ENCODE measurements at places on chromosomes 12 and 14.

- DNase-seq: no peak
Measured at GRCh38 chr12:4193821-4194220, 79.7 kb upstream of the CCND2 start.

DNA sequence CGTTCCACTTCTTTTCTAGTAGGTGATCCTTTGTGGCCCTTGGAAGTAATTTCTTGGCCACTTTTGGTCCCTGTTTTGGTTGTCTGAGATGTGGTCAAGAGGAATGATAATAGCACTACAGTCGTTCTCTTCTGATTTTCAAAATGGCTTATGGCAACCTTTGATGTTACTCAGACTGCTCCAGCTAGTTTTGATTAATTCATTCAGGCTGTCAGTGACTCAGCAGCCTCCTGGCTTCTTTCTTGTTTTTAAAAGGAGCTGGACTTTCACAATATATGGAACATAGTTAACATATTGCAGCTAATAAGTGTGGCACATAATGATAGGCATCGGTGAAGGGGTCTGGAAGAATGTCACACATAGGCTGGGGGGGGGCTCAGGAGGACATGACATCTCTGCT, 47.3 kb downstream of the WDR20 start:
- DNase-seq: no peak

DNA sequence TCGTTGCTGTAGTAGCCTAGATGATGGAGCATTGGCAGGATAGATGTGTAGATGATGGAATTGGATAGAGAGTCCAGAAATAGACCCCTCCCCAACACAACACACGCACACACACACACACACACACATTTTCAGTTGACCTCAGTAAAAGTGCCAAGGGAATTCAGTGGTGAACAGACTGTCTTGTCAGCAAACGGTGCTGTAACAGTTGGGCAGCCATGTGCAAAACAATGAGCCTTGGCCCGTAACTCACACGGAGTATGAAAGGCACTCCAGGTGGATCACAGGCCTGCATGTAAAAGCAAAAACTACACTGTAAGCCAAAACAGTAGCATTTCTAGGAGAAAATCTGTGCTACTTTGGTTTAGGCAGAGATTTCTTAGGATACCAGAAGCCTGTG, 87.8 kb downstream of the DDX51 start:
- peak; percentile 44 for DNase-seq

DNA sequence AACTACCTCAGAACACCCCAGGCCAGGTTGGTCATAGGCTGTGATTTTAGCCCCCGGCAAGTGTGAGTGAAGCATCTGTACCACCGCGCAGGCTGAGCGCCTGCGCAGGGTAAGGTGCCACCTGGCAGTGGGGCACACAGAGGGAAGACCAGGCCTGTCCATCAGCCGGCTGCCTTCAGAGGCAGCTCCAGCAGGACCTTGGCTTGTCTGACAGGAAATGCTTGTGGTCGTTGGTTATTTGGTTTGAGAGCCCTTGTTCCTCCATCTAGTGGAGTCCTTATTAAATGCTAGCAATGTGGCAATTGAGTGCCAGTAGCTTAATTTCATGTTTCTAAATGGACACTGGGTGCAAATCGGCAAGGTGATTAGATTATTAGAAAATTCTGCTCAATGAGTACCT, 27.5 kb downstream of the SLC25A29 start:
- no peak for DNase-seq

DNA sequence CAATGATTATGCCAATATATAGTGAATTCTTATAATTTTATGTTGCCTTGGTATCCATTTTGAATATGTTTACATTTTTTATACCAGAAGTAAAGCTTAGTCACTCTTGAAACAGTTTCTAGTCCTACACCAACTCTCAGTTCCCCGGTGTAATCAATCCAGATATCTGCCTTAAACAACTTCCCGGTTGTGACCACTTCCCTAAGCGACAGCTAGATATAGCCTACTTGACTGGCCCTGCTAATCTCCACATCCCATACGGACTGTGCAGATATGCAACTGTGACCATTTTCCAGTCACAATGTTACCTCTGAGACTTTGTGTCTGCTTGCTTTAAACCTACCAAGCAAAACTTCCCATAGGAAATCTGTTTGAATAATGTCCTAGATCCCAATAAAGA, 1551.5 kb upstream of the SEL1L start:
- DNase-seq: no peak

GRCh38 chr12:102232446-102232845, 34.8 kb upstream of the PMCH start:
- DNase-seq: no peak

DNA sequence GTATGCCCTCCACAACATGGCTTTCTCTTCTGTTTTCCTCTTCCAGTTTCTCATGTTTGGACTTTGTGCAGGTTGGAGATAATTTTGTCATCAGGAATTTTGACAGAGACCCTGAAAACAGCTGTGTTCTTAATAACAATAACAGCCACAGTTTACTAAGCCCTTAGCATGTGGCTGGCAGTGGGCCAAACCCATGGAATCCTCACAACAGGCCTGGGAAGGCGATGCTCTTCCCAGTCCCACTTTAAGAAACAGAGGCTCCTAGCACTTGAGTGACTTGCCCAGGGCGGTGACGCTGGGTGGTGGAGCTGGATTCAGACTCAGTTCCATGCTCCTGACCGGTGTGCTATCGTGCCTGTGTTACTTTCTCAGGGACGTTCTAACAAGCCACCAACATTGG, 20.1 kb upstream of the PLEKHG3 start:
- DNase-seq: no peak

GRCh38 chr12:64088431-64089349, 133.4 kb downstream of the KICS2 start:
- peak; percentile 95 for DNase-seq

DNA sequence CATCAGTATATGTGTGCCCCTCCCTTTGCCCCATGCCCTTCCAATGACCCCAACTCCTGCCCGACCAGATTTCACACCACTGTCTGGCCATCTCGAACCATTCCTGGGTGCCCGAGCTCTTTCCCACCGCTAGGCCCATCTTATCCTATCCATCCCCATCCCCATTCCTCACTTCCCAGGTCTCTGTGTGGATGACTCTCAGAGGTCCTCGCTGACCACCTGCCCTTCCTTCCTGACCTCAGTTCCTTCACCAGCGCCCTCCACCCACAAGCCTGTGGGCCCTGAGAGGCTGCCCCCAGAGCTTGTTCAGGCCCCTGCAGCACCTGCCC, 49.1 kb downstream of the CYP46A1 start:
- DNase-seq: no peak

- no peak for DNase-seq
Measured at GRCh38 chr12:109706747-109707469, 6.7 kb upstream of the FAM222A start.

DNA sequence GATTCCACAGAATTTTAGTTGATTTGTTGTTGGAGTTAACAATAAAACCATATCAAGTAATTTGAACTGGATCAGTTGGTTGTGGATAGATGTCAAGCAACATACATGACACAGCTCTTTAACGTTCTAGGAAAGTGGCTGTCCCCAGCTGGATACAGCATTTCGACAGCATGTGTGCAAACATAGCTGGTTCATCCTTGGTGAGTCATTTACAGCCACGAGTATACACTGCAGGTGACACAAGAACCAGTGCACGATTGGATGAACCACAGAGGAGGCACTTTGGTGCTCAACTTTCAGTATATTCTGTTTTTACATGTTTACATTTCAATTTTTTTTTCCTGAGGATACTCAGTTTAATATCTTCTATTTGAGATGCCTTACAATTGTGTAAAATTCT, 242.4 kb downstream of the TMEM117 start:
- no peak for DNase-seq

GRCh38 chr12:53939141-53940108, 794 bp downstream of the HOXC13 start:
- no peak for DNase-seq

DNA sequence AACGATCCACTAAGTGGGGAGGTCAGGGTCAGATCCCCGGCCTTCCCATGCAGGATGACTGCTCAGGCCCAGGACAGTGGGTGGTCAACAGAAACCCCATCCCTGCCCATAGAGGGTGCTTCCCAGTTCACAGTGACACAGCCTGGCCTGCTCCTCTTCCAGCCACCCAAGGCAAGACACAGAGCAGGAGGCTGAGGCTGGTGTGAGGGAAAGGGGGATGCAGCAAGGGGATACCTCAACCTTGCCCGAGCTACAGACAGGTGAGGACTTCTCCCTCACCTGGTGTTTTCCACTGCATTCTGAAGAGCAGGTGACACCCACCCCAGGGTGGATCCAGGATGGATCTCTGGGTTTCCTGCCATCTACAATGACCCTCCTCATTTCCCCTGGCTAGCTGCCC, 106.7 kb downstream of the KIF26A start:
- no peak for DNase-seq

DNA sequence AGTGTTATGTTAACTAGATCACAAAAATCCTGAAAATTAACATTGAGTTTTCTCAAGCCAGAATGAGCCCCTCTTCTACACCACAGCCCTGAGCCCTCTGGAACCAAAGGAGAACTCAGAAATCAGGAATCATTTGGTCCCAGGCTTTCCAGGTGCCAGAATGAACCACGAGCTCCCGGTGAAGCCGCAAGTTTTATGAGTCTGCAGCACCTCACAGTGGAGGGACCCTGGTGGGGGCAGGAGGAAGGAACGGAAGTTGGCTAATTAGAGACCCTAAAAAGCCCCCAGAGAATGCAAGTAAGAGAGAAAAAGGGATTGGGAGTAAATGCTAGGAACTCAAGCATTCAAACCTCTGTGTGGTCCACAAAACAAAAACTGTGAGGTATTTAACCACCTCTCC, 52.9 kb upstream of the BCL2L14 start:
- DNase-seq: no peak

DNA sequence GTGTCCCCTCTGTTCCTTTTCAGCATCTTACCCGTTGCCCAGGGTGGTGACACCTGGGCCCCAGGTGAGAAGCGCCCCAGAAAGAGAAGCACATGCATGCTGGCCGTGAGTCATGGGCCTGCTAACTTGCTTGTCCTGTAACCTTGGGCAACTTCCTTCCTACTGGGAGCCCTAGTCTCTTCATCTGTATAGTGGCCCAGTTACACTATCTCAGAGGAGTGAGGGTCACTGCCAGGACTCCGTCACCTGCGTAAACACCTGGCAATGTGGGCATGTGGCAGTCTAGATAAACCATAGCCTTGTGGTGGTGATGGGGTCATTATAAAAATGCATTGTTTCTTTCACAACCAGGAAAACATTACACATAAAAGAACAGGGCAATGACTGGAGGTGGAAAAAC, 125.2 kb downstream of the SLC25A47 start:
- DNase-seq: no peak

DNA sequence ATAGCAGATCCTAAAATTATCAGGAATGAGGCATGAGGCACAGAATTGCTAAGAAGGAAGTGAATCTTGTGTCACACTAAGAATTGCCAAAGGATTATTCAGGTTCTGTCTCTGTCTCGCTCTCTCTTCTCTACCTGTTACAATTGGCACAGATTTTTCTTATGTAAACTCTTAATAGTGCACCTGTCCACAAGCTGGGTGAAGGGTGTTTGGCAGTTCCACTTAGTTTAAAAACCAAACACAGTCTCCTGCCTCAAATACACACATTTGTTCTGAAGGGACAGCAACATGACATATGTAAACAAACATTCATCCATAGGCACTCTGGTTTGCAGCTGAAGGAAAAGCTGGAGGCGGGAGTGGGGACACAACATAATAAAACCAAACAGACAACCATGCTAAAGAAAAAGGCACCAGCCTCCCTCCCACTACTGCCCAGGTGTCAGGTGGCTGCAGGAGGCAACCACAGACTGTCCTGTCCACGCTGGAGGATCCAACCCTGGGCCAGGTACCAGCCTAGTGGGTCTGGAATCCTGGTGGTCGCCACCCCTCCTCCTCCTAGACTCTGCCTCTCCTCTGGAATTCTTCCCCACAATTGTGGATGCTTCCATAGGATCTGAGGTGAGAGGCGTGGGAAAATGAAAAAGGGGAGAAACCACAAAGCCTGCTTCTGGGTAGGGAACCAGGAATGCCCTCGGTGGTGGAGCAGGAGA, 81.2 kb downstream of the TMEM260 start:
- no peak for DNase-seq

DNA sequence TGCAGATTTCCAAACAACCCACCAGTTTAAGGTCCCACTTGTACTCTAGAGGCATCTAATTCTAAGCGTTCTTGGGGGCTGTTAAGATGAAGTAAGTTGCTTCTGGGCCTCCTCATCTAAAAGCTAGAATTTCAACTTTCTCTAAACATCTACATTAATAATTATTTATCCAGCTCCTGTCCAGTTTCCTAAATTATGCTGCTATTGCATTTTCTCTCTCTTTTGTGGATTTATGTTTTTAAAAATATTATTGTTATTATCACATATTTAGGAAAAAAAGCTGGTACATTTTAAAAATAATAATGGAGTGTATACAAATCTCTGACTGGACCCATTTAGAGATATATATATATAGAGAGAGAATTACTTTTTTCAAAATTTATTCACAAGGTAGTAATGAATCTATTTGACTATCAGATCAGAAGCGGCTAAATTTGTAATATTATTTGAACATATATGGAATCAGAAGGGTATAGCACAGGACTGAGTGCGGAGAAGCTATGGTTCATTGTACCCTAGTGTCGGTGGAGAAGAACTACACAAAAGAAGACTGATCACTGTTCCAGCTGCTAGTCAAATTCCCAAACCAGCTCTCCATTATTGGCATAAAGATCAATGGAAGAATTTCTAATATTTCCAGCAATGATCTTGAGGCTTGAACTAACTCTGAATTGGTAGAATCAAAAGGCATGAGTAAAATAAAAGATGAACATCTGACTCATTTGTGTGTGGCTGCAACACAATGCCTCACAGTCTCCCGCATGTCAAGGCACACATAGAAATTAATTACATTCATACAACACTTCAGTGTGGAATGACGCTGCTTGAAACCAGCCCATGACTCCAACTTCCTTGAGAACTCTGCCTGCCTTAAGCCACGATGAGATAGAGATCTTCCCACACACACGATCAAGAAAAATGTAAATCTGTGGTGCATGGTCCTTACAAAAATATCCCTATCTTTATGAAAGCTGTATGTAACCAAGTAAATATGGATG, 433.4 kb upstream of the OR4E1 start:
- DNase-seq: no peak

GRCh38 chr12:80299976-80300375, 144.1 kb upstream of the PTPRQ start:
- no peak for DNase-seq

- no peak for DNase-seq
Measured at GRCh38 chr14:68762953-68763764, 29.7 kb downstream of the ZFP36L1 start.

DNA sequence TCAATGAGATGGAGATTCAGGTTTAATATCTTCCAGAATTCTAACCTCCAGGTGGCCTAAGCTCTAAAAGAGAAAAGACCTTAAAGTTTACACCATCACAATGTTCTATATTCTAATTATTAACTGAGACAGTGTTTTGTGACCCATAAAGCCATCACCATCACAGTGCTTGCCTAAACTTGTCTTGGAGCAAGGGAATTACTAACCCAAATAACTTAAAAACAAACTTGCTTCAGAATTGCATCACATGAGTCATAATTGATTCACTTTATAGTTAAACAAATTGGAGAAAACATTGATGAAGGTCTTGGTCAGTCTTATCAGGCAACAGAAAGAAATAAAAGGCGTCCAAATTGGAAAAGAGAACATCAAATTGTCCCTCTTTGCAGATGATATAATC, 54.5 kb upstream of the ALG10 start:
- no peak for DNase-seq

- no peak for DNase-seq
Measured at GRCh38 chr12:93247313-93247991, 130.3 kb upstream of the NUDT4 start.

Measured in epithelial cell of proximal tubule (primary cell).